ENCODE measurements at places on chromosomes 12 and 14. TPM values are rescaled to one million over a fixed set of nuclear protein-coding genes. Genes with fewer than 3 reads are reported as not detected.

DNA sequence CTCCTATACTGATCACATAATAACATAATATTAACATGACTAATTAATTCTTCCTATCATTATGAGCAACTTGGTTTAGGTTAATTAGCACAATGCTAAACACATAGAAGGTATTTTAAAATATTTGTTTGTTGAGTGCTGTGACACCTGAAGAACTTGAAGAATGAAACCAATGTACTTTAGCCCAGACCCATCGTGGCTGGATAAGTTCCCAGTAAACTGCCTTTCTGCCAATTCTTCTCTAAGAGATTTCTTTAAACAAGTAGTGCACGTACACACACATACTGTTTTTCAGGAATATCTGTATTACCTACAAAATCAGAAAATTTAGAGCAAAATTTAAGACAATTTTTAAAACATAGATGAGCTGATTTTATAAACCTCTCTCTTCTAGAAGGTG is 207.4 kb upstream of the SSTR1 start:
- no peak for DNase-seq

- DNase-seq: no peak
Observed at GRCh38 chr14:76495983-76496382, 120.0 kb downstream of the ESRRB start.

Gene C12orf54
- not detected for total RNA-seq

Gene SMAGP
- 41.7 TPM for total RNA-seq

DNA sequence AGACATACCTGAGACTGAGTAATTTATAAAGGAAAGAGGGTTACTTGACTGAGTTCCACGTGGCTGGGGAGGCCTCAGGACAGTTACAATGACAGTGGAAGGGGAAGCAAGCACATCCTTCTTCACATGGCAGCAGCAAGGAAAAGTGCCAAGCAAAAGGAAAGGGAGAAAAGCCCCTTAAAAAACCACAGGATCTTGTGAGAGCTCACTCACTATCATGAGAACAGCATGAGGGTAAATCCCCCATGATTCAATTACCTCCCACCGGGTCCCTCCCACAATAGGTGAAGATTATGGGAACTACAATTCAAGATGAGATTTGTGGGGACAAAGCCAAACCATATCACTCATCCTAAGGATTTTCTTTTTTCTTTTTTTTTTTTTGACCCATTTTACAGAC is 177.8 kb upstream of the EEA1 start:
- DNase-seq: no peak

GRCh38 chr12:102021540-102022246 is 40.1 kb downstream of the WASHC3 start:
- no peak for DNase-seq

DNA sequence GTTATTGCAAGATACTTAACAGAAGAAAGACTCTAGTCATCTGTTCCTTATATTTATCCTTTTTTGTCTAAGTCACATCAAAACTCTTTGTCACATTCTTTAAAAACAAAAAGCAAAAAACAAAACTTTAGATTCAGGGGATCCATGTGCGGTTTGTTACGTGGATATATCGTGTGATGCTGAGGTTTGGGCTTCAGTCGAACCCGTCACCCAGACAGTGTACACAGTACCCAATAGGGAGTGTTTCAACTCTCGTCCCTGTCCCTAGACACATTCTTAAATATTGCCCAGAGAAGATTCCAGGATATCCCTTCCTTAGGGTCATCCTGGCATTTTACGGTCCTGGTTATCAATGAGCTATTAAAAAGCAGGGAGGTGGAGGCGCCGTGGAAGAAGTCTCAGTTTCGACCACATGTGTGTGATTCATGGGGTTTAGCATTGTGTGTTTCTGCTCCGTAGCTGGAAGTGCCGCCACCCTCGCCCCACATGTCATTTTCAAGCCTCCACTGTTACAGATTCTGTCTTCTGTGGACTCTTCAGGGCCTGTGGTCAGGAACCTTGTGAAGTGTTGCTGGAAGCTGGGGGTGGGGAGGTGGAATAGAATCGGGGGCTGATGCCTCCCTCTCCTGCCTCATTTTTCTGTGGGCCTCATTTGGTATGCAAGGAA is 19.9 kb downstream of the CCND2 start:
- DNase-seq: peak; percentile 44

DNA sequence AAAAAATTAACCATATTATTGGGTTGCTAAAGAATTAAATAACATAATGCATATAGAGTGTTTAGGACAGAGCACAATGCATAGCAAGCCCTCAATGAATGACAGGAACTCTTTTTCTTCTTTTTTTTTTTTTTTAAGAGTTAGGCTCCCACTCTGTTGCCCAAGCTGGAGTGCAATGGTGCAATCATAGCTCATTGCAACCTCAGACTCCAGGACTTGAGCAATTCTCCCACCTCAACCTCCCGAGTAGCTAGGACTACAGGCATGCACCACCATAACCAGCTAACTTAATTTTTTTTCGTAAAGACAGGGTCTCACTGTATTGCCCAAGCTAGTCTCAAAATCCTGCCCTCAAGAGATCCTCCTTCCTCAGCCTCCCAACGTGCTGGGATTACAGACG is 20.5 kb upstream of the MTERF2 start:
- DNase-seq: no peak

GRCh38 chr14:73754911-73755360 is 40.8 kb upstream of the PNMA1 start:
- DNase-seq: no peak

DNA sequence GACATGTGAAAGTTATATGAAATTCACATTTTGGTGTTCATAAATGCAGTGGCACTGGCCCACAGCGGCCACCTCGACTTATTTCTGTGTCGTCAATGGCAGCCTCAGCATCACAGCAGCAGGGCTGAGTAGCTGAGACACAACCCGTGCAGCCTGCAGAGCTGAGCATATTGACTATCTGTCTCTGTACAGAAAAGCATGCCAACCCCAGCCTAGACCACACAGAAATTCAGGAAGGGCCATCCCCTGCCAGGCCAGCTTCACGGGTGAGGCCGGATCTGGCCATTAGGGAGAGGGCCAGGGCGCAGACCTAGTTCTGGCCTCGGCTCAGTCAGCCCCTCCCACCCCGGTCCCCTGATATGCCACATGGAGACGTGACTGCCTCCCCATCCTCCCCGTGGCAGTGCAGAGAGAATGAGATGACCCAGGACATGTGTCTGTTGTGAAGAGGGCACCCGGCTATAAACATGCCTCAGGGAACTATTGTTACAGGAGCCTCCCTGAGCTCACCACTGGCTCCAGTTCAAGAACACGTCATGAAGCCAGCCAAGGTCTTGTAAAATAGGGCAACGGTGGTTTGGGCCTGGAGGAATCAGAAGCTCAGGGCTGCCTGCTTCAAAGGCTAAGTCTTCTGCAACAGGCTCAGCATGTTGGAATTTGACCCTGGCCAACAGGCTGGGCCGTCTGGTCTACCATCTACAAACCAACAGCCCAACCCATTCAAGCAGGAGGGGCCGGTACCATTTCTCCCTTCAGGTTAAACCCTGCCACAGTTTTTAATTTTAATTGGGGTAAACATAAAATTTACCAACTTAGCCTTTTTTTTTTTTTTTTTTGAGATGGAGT is 25.5 kb downstream of the SCARB1 start:
- DNase-seq: no peak

- no peak for DNase-seq
Observed at GRCh38 chr12:74646831-74647230, 109.2 kb downstream of the ATXN7L3B start.

GRCh38 chr12:55743406-55744339 is 751 bp downstream of the GDF11 start:
- peak; percentile 85 for DNase-seq

Gene OR4K1
- total RNA-seq: not detected

DNA sequence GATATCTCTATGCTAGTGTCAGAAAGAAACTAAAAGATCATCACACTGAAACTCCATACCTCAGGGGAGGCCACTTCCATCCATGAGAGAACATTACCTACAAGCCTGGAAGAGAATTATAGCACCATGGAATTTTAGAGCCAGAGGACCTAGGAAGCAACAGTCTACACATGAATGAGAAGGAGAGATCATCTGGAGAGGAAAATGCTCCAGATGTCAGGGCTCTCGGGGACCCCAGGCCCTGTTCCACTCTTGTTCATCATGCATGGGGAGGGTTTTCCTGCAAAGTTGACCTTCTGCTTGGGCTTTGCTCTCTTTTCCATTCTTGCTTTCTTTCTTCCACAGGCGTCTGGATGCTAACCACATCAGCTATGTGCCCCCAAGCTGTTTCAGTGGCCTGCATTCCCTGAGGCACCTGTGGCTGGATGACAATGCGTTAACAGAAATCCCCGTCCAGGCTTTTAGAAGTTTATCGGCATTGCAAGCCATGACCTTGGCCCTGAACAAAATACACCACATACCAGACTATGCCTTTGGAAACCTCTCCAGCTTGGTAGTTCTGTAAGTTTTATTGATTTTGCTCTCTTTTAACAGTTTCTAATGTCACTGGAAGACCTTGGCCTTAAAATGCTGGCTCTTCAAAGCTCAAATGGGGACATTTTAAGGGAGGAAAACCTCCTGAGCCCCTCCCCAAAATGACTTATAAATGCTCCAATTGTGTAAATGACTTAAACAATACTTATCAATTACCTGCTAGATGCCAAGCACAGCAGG is 110.7 kb downstream of the ZFC3H1 start:
- no peak for DNase-seq

Gene LHX5
- not detected for total RNA-seq

- DNase-seq: no peak
Observed at GRCh38 chr12:19003141-19003540, 126.4 kb upstream of the PLEKHA5 start.

GRCh38 chr14:61553730-61554641 is 141.3 kb upstream of the HIF1A start:
- no peak for DNase-seq

GRCh38 chr12:131910302-131911027 is 16.0 kb downstream of the ULK1 start:
- DNase-seq: no peak

- no peak for DNase-seq
Observed at GRCh38 chr12:93266-94005, 26.9 kb downstream of the IQSEC3 start.

Gene SPIC
- total RNA-seq: not detected

- no peak for DNase-seq
Observed at GRCh38 chr14:77151918-77152588, 10.5 kb upstream of the ZDHHC22 start.

Gene AVPR1A
- total RNA-seq: 9.8 TPM

DNA sequence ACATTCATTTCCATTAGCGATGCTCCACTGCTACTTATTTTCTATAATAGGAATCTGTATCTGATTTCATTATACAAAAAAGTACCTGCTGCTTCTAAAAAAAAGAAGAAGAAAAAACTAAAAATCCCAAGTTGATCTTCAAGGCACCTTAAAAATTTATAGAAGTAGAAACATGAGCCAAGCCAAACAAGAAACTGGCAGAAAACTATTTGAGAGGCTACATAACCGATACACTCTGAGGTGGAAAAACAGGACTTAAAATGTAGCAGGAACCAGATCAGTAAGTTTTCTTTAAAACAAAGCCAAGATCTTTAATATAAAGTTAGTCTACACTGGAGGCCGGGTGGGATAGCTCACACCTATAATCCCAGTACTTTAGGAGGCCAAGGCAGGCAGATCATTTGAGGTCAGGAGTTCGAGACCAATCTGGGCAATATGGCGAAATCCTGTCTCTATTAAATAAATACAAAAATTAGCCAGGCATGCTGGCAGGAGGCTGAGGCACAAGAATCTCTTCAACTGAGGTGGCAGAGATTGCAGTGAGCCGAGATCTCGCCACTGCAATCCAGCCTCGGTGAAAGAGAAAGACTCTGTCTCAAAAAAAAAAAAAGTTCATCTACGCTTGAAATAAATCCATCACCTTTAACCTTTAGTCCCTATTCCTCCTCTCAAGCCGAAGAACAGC is 278.6 kb downstream of the MED13L start:
- no peak for DNase-seq

Gene P2RX2
- total RNA-seq: not detected

- no peak for DNase-seq
Observed at GRCh38 chr14:77267937-77268699, 2.9 kb downstream of the NGB start.

- DNase-seq: no peak
Observed at GRCh38 chr14:32710231-32710671, 228.4 kb upstream of the NPAS3 start.

- no peak for DNase-seq
Observed at GRCh38 chr14:80572666-80573065, 361.4 kb upstream of the DIO2 start.

GRCh38 chr12:90226211-90226610 is 517.6 kb upstream of the ATP2B1 start:
- DNase-seq: no peak

DNA sequence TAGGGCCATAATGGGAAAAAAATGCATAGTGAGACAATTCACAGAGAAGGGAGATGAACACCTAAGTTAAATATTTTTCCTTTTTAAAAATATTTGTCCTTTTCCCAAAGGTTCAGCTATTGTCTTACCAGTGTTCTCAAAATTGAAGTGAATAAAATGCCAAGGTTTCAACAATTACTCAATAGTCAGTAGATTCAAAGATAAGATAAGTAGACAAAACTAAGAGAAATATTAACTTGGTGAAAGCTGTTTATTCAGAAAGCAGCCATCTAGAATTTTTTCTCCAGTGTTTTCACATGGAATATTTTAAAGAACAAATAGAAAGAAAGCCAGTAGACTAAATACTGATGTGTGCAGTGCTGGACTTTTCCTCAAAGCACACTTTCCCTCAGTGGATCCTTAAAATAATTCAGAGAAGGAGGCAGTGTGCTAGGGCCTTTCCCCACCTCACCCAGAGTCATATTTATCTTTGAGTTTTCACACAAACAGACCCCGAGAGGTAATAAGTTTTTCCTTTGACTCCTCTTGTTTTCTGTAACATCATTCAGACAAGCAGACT is 144.5 kb upstream of the PLEKHG7 start:
- no peak for DNase-seq

GRCh38 chr12:122081697-122082221 is 3.2 kb downstream of the MLXIP start:
- no peak for DNase-seq

Gene NOVA1
- 7.5 TPM for total RNA-seq

GRCh38 chr14:45361727-45362126 is 108.7 kb upstream of the MIS18BP1 start:
- no peak for DNase-seq

DNA sequence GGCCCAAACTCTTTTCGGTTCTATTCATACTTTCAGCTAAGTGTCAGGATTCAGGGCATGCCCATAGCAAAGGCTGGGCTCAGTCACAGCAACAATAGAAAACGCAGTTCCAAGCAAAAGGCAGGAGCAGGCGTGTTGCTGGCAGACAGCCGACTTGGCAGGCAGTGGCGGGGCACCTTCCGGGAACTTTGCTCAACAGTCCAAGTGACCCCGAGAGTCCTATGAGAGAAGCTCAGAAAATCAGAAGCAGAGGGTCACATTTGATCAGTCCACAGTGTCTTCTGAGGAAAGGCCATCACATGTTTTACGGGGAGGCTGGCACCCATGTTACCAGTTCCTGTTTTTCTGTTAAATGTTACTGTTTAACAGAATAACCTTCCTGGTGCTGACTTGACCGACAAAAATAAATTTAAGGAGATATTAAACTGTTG is 115.0 kb downstream of the DACT1 start:
- DNase-seq: peak; percentile 87

Data from suprapubic skin (tissue), 4 donors.